ENCODE measurements at places on chromosomes 12 and 14.

- peak; percentile 55 for DNase-seq
These were observed 9.0 kb upstream of the MLEC start for GRCh38 chr12:120677765-120678473.

DNA sequence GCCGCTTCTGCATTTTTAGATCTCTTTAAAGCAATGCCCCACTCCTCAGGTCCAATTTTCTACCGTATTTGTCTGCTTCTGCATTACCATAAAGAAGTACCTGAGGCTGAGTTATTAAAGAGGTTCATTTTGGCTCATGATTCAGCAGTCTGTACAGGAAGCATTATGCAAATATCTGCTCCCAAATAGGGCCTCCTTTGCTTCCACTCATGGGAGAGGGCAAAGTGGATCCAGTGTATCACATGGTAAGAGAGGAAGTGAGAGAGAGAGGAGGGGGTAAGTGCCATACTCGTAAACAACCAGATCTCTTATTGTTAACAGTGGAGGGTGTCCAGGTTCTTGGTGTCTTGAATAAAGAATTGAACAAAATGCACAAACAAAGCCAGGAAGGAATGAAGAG is 316.1 kb upstream of the SEL1L start:
- DNase-seq, result no peak

DNA sequence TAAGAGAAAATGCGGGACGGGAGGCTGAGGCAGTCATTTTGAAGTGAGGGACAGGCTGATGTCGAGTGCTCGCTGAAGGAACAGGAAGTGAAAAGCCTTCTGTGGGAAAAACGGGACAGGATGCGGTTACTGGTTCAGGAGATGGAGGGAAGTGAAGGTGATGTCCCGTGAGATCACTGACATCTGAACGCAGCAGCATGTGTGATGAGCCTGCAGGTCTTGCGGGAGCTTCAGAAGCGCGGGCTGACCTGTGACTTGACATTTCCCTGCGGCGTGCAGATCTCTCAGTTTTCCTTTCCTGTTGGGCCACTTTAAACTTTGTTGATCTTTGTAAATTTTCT is 77.8 kb downstream of the DDX51 start:
- DNase-seq, result no peak

DNA sequence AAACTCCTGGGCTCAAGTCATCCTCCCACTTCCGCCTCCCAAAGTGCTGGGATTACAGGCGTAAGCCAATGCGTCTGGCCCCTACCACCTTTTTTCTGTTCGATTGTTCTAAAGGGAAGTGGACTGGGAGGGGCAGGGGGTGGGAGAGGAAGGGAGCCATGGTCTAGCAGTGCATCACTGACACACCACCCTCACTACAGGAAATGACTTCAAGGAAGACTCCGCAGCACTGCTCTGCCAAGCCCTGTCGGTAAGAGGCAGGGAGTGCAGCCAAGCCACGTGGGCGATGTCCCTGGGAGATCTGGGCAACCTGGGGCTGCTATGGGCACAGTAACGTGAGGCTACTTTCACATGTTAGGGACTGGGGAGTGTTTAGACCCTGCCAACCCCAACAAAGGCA is 18.0 kb downstream of the LRRC74A start:
- DNase-seq, result peak; percentile 56

- no peak for DNase-seq
These were observed 8.8 kb downstream of the PPP1CC start for GRCh38 chr12:110733900-110734299.

- no peak for DNase-seq
These were observed 38.6 kb upstream of the NRXN3 start for GRCh38 chr14:78131616-78132015.

DNA sequence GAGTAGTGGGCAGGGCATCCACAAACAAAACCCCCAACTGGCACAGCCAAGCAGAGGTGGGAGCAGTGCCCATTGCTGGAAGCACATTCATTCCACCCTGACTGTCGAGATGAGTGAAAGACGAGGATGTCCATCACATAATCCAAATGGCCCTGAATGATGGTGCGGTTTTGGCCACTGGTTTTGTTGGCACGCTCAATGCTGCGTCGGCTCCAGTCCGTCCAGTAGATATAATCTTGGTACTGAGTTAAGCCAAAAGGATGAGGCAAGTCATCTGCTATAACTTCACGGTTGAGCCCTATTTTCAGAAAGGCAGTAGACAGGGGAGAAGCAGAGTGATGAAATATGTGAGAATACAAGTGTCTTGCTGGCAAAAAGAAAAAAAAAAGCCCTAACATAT is 88.1 kb downstream of the BCL2L14 start:
- no peak for DNase-seq

DNA sequence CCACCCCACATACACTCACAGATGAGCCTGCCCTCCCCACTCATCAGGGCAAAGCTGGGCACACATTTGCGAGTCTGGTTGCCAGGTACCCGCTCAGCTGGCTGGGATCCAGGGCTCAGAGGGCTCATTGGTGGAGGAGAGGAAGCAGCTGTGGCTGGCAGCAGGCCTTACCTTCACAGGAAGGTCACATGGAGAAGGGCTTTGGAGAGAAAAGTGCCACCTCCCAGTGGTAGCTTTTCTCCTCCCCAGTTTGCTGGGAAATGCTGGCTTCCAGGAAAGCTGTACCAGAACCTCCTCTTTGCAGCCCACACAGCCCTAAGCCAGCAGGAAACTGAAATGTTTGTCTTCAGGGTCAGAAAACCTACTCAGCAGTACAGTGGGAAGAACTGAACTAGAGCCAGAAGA is 55.6 kb downstream of the LGMN start:
- no peak for DNase-seq

GRCh38 chr12:107109726-107110719 is 16.7 kb upstream of the CRY1 start:
- no peak for DNase-seq

DNA sequence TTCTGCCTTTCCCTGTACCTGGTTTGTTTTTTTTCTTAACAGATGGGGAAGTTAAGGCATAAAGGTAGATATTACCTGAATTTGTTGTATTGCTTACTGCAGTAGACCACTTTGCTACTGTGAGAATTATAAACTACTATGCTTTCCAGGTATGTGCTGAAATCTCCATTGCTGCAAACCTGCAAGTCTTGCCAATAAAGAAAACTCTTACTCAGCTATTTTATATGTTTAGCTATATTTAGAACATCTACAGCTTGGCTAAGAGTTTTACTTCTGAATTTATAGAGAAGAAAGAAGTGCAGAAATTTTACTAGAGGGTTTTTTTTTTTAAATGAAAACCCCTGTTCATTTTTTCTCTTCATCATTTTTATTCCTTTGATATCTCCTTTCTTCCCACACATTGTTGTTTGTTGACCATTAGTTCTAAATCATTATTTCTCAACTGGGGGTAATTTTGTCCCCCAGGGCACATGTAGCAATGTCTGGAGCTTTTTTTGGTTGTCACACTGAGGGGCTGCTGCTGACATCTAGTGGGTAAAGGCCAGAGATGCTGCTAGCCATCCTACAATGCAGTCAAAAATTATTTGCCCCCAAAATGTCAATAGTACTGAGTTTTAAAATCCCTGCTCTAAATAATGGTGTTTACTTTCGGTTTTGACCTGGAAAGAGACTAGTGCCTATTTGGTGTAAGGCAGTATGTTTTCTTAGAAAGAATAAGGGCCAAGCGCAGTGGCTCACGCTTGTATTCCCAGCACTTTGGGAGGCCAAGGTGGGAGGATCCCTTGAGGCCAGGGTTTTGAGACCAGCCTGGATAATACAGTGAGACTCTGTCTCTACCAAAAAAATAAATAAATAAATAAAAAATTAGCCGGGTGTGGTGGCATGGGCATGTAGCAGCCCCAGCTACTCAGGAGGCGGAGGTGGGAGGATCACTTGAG is 48.6 kb downstream of the PCNX1 start:
- DNase-seq, result no peak

DNA sequence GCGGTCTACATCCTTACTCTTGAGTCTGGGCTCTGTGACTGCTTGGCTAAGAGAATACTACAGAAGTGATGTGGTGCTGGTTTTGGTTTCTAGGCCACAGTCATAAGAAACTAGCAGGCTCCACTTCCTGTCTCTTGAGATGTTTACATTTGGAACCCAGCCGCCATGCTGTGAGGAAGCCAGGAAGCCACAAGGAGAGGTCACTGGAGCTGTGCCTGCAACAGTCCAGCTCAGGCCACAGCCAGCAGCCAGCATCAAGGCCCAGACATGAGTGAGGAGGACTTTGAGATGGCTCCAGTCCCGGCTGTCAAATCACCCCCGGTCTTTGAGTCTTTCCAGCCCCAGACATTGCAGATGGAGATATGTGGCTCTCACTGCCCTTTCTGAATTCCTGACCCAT is 12.9 kb upstream of the FAM181A start:
- peak; percentile 56 for DNase-seq

DNA sequence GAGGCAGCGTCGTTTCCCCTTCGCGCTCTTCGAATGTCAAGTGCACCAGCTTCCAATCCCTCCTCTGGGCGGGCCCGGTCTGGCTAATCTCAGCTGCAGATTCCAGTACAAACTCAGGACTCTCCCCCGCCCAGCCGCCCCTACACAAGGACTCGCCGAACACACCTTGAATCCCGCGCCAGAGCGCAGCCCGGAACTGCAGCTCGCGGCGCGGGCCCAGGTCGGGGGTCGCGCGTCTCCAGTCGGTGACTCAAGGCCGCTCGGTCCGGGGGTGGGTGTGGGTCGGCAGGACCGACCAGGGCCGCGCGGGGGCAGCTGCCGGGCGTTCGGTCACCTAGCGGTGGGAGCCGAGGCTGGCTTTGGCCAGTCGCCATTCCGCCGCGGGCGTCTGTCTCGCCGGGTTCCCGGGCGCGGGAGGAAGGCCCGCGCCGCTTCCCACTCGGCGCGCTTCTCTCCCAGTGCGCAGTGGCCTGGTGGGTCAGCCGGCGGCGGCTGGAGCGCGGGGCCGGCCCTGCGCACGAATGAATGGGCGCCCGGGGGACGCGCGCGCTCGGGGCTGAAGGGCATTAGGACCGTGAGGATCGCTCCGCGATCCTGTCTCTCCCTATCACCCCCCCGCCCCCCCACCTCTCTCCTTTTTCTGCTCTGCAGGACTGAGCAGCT is at the start of gene GALNT16:
TSS of gene GALNT16 (plus strand) at position 632 of the 663 bp plus-strand sequence. CDS start 133 bp downstream, outside the sequence.
- no peak for DNase-seq

- no peak for DNase-seq
These were observed 111.5 kb upstream of the BCL2L14 start for GRCh38 chr12:11959117-11959823.

GRCh38 chr12:101619026-101619786 is 24.4 kb downstream of the MYBPC1 start:
- DNase-seq, result no peak

DNA sequence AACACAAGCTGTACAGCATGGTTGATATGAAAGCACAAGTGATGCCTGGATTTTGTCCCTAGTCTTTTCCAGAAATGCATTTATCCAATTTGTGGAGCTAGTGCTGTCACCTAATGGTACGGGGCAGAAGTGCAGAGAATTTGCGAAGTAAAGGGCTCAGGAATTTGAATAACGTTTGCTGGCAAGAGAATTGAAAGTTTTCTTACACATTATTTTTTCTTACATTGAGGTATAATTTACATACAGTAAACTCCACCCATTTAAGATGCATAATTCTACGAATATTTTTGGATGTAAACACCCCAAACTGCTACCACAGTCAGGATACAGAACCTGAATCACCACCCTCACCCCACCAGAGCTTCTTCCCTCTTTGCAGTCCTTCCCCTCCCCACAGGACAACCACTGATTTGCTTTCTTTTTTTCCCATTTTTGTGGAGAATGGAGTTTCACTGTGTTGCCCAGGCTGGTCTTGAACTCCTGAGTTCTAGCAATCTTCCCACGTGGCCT is 3.5 kb downstream of the AICDA start:
- DNase-seq, result no peak

DNA sequence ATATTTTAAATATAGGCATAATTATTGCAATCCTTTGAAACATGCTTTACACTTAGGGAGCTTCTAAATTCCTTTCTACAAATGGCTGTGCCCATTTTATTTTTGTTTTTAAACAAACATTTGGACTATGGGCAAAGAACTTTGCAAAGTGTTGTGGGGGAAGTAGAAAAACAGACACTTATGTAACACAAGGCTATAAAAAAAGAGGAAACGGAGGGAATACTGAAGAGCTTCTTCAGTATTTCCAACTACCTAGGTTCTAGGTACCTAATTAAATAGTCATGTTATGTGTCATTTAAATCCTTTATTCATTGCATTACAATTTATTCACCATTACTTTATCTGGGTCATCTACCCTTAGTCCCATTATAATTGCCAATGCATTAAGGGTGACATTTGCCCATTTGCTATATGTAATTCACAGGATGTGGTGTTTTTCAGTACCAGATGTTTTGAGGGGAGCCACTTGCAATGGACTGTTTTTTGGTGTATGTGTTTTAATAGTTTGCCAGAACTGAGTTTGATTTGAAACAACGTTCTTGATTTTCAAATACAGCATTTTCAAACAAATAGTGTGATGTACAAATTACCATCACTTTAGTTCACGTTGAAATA is 1.5 kb upstream of the MSRB3 start:
- DNase-seq, result no peak

DNA sequence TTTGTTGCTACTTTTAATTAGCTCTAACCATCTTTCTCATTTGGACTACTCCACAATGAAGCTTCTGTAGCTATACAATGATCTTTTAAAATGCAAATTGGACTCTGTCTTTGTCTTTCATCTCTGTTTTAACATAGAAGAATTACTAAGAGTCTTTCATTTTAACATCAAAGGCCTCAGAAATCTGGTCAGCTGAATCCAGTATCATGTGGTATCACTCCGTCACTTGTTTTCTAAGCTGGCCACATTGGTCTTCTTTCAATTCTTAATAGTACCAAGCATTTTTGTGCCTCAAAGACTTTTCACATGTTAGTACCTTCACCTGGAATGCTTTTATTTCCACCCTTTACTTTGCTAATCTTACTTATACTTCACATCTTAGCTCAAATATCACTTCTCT is 95.5 kb upstream of the SLC16A7 start:
- no peak for DNase-seq

DNA sequence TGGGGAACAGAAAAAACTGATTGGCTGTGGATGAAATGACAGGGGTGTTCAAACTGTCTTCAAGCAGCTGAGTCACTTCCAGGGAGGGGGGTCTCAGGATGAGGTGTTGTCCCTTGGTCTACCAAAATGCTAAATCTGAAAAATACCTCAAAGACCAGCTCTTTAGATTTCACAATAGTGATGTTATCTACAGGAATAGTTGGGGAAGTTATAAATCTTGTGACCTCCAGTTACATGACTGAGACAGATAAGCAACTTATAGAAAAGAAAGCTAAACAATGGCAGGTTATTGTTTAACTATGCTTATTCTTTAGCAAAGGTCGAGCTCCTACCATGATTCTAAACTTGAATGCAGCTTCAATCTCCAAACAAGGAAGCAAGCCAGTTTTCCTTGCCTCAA is 125.4 kb downstream of the SYT10 start:
- DNase-seq, result no peak

DNA sequence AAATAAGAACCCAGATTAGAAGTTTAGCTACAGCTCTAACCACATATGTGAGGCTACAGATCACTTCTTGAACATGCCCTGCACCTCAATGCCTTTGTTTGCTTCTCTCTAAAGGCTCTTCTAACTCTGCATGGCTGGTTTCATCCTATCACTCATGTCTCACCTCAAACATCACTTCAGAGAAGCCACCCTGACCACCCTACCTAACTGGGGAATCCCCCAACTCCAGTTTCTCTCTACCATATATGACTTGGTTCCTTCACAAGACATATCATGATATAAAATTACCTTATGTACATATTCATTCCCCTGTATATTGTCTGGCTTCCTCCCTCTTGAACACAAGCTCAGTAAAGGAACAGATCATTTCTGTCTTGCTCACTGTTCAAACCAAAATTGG is 250.2 kb upstream of the GRIP1 start:
- no peak for DNase-seq

GRCh38 chr12:30698346-30698745 is 2.7 kb upstream of the IPO8 start:
- no peak for DNase-seq

- no peak for DNase-seq
These were observed 46.3 kb upstream of the FLRT2 start for GRCh38 chr14:85483652-85484051.

All from stimulated activated effector memory CD8-positive, alpha-beta T cell treated with anti-CD3 and anti-CD28 coated beads, Interleukin-12 subunit alpha, Interleukin-12 subunit beta, amount 100 ng/mL, for 72 hours (primary cell).